Psoas muscle (tissue), 8 donors: ENCODE measurements at places on chromosomes 2 and 18. TPM values are rescaled to one million over a fixed set of nuclear protein-coding genes. Genes with fewer than 3 reads are reported as not detected.

TBR1 gene
- not detected for total RNA-seq

DSG1 gene
- not detected for total RNA-seq

- DNase-seq, result no peak
These were observed 48.1 kb downstream of the ACOXL start for GRCh38 chr2:110780461-110780860.

DNA sequence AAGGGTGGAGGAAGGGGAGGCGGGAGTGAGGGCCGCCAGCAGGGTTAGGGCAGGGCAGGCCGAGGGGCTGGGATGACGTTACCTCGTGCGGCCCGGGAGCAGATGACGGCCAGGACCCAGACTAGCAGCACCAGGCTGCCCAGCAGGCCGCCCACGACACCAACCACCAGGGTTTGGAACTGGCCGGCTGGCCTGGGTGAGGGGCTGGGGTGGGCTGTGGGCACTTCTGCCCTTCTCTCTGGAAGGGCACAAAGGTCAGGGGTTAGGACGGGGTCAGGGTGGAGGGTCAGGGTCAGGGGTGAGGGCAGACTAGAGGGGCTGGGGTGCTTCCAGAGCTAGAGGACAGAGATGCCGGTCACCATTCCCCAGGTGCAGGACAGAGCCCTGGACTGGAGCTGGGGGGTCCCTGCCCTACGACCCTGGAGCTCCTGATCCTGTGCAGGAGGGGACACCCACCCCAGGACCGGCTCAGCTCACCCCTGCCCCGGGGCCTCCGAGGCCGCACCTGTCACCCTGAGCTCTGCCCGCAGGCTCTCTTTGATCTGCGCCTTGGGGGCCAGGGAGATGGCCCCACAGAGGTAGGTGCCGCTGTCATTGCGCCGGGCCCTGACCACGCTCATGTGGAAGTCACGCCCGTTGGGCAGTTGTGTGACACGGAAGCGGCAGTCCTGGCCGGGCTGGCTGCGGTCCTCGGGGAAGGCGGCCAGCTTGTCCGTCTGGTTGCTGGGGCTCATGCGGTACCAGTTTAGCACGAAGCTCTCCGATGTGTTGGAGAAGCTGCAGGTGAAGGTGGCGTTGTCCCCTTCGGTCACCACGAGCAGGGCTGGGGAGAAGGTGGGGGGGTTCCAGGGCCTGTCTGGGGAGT, 6.3 kb downstream of the PDCD1 start:
- peak; percentile 11 for DNase-seq

DNA sequence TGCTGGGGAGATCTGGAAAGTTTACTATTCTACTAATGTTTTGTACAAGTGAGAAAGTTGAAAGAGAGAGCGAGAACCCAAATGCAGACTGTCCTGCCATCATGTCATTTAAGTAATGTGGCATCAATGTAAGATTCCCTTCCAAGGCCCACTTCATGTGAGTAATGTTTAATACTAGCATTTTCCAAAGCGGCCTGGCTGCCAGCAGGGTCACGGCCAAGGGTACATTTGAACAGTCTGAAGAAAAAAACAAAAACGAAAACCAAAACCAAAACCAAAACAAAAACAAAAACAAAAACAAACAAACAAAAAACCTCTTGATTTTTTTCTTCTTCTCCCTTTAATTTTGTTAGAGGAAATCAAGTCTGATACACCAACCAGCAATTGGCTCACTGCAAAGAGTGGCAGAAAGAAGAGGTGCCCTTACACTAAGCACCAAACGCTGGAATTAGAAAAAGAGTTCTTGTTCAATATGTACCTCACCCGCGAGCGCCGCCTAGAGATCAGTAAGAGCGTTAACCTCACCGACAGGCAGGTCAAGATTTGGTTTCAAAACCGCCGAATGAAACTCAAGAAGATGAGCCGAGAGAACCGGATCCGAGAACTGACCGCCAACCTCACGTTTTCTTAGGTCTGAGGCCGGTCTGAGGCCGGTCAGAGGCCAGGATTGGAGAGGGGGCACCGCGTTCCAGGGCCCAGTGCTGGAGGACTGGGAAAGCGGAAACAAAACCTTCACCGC, 2.2 kb downstream of the HOXD10 start:
- no peak for DNase-seq

- no peak for DNase-seq
These were observed 356.1 kb upstream of the ZC3H15 start for GRCh38 chr2:186129767-186130581.

GRCh38 chr2:8833853-8834252, 3.6 kb downstream of the KIDINS220 start:
- no peak for DNase-seq

- DNase-seq, result no peak
These were observed 8.7 kb upstream of the MTERF4 start for GRCh38 chr2:241110607-241111439.

GRCh38 chr2:96325884-96326255, 753 bp downstream of the ITPRIPL1 start:
- no peak for DNase-seq

- no peak for DNase-seq
These were observed 552.5 kb downstream of the DSC3 start for GRCh38 chr18:30489890-30490643.

DNA sequence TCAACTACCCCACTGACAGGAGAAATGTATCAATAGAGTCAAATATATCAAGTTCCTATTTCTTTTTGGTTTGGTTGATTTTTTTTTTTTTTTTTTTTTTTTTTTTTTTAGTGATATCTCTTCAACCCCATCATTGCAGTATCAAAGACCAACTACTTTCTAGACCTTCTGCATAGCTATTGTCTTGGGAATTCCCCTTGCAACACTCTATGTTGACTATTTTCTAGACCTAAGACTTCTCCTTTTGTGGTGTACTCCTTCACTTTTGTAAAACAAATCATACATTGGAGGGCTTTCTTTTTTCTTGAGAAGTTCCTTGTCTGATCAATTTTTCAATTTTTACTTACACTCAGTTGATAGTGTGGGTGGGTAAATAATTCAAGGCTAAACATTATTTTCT, 46.5 kb upstream of the NR4A2 start:
- no peak for DNase-seq

DNA sequence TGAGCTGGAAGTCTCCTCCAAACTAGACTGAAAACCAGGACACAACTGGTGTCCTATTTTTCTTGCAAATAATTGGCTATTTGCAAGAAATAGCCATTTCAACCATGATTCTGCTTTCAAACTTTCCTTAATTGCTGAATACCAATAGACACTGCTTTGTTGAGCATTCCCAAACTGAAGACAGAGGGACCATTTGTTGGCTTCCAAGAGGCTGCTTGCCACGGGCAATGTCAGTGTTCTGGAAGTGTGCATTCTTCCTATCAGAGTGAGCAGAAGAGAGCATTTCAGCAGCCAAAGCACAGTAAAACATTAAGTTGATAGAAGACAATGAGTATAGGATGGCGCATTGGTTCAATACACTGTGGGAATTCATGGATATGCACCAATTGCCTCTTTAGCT, 360.5 kb upstream of the RGPD4 start:
- DNase-seq, result no peak

GRCh38 chr2:161625996-161626395, 1.8 kb downstream of the SLC4A10 start:
- DNase-seq, result no peak
